ENCODE measurements at places on chromosomes 12 and 14.

DNA sequence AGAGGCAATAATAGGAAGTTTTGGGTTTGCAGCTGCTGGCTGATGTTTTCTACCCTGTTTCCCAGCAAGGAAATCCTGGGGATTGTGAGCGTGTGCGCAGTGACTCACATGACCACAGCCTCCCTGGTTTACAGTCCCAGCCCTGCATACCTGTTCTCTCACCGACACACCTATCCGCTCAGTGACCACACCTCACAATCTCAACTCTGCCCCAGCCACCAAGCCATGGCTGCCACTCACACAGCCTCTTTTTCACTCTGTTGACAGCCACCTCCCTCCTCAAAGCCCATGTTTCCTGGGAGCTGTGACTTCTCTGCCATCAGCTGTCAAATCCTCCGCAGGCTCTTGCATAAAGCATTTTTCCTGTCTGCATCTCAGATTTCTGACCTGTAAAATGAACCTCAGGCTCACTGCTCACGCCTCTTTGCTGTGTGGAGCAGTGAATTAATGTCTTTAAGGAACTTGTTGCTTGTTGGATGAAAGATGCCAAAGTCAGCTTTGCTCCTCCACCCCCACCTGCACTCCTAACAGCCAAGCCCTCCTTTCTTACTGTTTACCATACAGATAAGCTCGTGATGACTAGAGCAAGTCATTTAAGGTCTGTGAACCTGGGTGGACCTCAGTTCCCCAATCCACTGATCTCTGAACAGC, 43.5 kb downstream of the B4GALNT3 start:
- no peak for DNase-seq

DNA sequence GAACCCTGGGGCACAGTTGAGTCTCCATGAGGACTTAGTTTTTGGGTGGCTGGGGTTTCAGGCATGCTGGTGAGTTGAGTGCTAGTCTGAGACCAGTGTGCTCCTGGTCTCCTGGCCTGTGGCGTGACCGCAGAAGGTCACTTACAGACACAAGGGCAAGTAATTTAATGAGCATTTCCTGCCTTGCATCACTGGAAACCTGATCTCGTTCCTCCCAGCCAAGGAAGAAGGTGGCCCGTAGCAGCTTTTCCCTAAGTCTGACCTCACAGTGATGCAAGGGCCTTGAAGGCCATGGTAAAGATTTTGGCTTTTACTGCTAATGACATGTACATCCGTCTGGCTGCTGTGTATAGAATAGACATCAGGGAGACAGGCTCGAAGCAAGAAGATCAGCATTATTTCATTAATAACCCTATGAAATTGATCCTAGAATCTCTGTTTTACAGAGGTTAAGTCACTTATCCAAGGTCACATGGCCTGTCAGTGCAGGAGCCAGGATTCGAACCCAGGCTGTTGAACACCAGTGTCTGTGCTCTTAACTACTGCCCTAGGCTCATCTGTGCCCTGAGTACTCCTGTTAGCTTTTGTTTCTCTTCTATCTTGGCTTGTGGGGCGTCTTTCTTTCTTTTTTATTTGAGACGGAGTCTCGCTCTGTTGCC, 4.6 kb downstream of the TMEM120B start:
- peak; percentile 67 for DNase-seq

- no peak for DNase-seq
These were observed 6.9 kb upstream of the OR6J1 start for GRCh38 chr14:22650960-22651521.

- no peak for DNase-seq
These were observed 2.3 kb downstream of the PTMS start for GRCh38 chr12:6768437-6768914.

- DNase-seq, result no peak
These were observed 96.9 kb downstream of the NPAS3 start for GRCh38 chr14:33035416-33036194.

DNA sequence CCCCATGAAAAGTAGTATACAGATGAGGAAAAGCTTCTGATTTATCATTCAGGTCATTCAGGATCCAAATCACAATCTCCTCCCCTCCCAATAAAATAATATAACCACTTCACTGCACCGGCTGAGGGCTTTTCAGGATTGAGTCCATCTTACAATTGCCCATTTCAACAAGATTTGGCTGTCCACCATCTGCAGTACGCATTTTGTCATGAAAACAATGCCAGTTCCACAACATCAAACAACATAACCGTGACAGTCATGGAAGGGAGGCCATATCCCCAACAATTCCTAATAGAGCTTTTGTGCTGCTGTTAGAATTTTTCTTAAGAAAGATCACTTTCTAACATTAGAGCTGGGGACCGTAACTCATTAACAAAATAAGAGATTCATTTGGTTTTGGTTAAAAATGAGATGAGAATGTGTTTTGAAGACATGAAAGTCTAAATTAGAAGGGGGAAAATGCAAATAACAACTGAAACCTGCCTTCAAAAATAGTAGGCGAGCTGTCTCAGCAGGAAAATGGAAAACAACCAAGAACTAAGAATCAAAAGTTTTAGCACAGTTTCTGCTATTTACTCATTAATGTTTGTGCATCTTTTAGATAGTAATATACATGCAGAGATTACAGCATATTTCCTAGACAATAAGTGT, 38.3 kb upstream of the TMTC2 start:
- DNase-seq, result no peak

- DNase-seq, result no peak
These were observed 630 bp downstream of the FOS start for GRCh38 chr14:75279153-75279762.

GRCh38 chr14:22276913-22277816, 311.9 kb downstream of the DAD1 start:
- no peak for DNase-seq

Data from H54 (cell line).